CD4-positive, alpha-beta T cell treated with Interleukin-4 for 4 hours (primary cell): ENCODE measurements at places on chromosomes 11 and 22.

GRCh38 chr11:74559110-74559933, 33.1 kb upstream of the POLD3 start:
- DNase-seq, result no peak

DNA sequence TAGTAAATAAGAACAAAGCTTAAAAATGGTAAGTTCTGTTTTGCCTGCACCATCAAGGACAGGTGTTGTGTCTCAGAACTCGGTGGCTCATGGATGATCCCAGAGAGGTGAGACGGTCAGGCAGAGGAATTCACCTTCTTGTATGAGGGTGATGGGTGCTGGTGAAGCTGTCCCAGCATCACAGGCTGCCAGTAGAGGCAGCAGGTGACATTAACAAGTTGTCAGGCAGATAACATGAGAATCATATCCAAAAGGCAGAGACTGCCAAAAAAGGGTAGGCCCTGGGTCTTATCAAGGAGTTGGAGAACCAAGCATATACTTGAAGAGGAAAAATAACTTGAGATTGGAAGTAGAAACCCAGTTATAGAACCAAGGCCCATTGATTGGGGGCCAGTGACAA, 437.8 kb downstream of the DYNC2H1 start:
- no peak for DNase-seq

- no peak for DNase-seq
Measured at GRCh38 chr11:83441171-83441570, 155.0 kb upstream of the CCDC90B start.

GRCh38 chr11:90204832-90205646, 17.8 kb downstream of the CHORDC1 start:
- peak; percentile 71 for DNase-seq

DNA sequence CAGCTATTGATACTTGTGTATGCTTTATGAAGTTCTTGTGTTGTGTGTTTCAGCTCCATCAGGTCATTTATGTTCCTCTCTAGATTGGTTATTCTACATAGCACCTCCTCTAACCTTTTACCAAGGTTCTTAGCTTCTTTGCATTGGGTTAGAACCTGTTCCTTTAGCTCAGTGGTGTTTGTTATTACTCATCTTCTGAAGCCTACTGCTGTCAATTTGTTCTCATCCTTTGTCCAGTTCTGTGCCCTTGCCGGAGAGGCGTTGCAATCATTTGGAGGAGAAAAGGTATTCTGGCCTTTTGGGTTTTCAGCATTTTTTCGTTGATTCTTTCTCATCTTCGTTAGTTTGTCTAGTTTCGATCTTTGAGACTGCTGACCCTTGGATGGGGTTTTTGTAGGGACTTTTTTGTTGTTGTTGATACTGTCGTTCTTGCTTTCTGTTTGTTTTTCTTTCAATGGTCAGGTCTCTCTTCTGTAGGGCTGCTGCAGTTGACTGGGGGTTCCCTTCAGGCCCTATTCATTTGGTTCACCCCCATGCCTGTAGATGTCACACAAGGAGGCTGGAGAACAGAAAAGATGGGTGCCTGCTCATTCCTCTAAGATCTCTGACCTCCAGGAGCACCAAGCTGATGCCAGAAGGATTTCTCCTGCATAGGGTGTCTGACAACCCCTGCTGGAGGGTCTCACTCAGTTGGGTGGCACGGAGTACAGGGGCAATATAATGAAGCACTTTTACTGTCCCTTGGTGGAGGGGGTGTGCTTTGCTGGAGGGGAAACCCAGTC, 35.9 kb upstream of the MUC15 start:
- no peak for DNase-seq

DNA sequence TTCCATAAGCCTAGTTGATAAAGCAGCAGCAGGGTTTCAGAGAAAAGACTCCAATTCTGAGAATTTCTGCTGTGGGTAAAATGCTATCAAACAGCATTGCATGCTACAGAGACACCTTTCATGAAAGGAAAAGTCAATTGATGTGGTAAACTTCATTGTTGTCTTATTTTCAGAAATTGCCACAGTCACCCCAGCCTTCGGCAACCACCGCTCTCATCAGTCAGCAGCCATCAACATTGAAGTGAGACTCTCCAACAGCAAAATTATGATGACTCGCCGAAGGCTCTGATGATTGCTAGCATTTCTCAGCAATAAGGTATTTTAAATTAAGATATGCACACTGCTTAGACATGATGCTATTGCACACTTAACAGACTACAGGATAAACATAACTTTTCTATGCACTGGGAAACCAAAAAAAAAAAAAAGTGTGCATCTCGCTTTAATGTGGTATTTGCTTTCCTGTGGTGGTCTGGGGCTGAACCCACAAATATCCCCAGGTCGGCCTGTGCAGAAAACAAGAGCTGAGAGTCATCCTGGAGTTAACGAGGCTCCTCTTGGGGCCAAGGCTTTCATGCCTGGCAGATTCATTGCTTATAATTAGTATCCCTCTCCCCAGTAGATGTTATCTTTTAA, 192.1 kb downstream of the CTTN start:
- DNase-seq, result no peak

- DNase-seq, result no peak
Measured at GRCh38 chr11:71294846-71295600, 42.6 kb upstream of the SHANK2 start.

DNA sequence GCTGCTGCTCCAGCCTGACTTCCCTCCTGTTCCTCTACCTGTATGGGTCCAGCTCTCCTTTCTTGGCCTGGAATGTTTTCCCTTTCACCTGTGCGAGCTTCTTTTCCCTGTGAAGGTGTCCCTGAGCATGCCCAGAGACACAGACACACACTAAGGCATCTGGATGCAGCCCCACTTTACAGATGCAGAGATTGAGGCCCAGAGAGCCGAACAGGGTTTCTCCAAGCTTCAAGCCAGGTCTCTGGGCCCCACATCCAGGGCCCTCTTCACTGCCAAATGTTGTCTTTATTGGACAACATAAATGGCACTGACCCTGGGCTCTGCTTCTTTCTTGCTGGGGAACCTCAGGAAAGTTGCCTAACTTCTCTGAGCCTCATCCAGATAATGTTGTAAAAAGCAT, 561.6 kb downstream of the MIAT start:
- no peak for DNase-seq

GRCh38 chr11:92753161-92753560, 216.3 kb upstream of the MTNR1B start:
- no peak for DNase-seq

DNA sequence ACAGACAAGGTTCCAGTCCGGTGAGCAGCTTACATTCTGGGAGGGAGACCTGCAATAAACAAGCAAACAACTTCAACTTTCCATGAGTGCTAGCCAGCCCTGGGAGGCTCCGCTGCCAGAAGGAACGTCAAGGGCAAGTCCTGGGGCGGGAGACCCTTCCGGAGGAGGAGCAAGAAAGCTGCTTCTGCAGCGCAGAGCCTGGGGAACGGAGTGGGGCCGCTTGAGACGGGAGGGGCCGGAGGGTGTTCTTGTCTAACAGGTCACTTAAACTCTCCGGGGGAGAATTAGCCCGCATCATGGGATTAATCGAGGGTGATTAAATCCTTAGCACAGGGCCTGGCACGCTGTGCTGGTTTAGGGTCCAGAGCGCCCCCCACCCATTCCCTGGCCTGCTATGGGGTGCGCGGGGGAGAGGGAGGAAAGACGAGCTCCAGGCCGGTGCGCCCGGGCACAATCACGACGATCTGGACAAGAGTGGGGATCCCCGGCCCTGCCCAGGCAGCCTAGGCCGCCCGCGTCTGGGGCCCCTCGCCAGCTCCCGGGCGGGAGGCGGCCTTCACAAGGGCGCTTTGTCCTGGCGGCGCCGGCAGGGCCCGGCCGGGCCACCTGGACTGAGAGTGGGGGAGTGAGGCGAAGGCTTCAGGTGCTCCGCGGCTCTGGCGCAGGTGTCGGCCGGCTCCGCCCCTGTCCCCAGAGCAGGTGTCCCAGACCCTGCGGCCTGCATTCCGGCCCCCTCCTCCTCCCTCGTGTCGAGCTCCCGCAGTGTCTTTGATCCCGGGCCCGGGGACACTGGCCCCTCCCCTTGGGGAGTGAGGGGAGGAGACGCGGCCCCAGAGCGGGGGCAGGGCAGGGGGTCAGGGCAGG, 663 bp upstream of the LARGE2 start:
- no peak for DNase-seq

DNA sequence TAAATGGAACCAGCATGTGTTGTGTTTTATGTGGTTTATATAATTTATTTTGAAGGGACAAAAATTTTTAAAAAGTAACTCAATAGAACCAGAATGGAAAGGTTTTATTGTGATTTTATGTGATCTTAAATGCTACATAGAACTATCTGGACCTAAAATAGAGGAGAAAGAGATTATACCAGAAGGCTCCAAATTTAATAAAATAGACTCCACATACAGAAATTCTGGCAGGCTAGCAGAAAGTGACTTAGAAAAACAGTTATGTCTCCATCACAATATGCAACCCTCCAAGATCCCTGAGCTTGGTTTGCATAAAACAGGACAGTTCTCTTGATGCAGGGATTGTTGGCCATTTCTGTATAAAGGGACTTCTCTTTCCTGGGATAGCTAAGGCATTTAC, 107.9 kb downstream of the BBOX1 start:
- DNase-seq, result no peak

DNA sequence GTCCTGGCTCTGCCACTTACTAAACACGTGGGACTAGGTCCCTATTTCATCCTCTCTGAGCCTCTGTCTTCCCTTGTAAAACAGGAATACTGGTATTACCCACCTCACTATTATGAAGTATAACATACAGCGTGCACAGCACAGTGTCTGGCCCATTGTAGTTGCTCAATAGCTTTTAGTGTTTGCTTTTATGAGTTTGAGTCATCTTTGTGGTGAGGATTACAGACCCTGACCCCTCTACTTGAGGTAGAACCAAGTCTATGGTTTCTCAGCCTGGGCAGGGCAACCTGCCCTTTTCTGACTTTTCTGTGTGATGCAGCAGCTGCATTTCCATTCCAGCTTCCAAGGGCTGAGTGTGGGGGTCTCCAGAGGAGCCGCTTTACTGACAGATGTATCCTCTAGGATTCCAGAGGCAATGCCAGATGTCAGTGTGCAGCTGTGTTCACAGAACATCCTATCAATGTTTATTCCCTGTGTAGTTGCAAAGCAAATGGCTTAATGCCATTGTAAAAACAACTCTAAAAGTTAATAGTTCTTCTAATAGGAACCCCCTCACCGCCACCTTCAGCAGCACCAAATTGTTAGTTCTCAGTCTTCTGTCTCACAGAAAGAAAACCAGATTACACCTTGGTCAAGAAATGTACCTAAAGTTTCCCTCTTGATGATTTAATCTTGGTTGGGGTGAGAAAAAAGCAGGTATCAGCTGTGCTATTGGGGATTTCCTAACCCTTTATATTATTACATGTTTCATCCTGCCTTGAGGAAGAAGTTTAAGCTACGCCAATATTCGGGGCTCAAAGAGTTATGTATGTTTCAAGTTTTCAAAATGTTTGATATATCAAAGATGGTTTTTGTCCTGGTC, 16.8 kb downstream of the PRR5L start:
- DNase-seq, result no peak

- DNase-seq, result no peak
Measured at GRCh38 chr11:103659206-103659618, 377.2 kb upstream of the DDI1 start.

- DNase-seq, result no peak
Measured at GRCh38 chr11:88104408-88104807, 70.8 kb downstream of the RAB38 start.

DNA sequence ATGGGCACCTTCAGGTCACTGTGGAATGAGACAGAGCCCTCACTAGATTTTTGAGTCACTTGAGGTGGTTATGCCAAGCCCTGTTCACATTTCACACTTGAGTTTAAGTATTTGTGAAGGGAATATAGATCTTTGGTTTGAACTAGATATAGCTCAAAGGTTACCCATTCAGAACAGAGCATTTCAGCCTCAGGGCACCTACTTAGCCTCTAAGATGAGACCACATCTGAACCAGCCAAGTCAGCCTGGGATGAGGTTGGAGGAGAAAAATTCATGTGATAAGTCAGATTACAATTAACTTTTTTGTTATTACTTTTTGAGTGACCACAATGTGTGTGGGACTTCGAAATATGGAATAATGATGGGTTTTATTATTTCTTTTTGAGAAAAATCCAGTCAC, 127.8 kb downstream of the TEAD1 start:
- DNase-seq, result no peak

DNA sequence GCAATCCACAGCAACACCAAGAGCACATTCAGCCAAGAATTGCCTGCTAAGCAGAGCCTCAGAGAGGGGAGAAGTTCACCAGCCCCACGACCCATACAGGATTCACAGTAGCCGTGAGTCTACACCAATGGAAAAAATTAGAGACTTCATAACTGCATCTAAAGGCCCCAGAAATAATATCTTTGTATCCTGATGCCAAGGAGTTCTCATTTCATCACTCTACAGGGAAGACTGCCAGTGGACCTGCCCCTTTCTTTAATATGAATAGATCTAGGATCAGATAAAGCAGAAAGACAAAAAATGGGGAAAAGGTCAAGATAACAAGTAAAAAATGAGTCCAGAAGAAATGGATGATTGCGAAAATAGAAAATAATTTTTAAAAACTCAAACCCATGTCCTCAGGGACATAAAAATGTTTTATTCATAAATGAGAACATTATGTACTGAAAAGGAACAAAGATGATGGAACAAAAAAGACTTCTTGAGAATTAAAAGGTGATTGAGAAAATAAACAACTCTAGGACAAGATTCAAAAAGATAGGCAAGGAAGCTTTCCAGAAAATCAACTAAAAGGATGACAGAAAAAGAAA, 9.5 kb downstream of the APOL3 start:
- no peak for DNase-seq

DNA sequence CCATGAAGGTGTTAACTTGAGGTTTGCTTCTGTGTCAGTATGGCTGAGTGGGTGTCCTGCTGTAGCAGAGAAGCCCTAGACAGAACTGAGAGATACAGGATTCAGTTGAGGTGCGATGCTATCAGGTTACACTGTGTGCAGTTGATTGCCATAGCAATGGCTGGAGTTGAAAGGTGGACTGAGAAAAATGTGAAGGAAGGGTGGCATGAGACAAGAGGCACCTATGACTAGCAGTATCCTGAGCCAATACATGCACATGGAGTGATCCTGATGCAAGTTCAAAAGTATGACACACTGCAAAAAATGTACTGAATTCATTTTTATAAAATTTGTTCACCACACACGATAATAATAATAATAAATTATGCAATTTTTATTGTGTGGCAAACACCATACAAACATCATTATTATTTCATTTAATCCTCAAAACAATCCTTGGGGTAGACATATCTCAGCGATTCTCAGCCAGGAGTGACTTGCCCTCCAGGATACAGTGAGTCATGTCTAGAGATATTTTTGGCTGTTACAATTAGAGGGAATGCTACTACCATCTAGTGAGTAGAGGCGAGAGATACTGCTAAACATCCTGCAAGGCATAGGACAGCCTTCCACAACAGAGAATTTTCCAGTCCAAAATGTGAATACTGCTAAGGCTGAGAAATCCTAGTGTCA, 3.9 kb upstream of the PIWIL4 start:
- no peak for DNase-seq

GRCh38 chr11:45726493-45727054, 61.2 kb upstream of the CHST1 start:
- no peak for DNase-seq

GRCh38 chr11:94325681-94326080, 21.3 kb downstream of the IZUMO1R start:
- peak; percentile 49 for DNase-seq

GRCh38 chr11:84106541-84106940, 820.4 kb upstream of the CCDC90B start:
- DNase-seq, result no peak

- DNase-seq, result no peak
Measured at GRCh38 chr22:26624803-26625202, 3.0 kb downstream of the CRYBA4 start.
